COR-L47 (cell line): ENCODE measurements at places on chromosomes 11 and 22.

DNA sequence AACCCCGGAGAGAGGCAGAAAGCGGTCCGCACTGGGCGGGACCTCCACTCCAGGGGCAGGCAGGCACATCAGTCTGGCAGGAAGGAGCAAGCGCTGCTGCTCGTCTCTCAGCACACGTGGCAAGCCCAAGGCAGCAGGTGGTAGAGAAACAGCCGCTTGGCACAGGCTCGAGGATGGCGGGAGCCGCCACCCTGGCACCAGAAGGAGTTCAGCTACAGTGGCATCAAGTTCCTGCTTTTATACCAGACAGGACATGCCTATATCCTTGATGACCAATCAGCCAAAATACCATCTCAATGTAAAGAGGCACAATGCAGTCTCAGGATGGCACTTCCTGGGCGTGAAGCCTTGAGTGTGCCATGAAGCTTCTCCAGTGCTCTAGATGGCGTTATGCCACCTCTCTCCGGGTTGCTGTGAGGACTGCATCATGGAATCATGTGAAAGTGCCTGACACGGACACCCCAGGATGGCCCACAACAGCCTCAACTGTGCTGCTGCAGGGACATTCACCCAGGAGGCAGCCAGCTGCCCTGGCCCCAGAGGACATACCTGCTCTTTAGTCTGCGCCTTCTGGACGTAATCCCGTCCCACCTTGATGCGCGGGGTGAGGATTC, 64.8 kb downstream of the APOL1 start:
- no peak for DNase-seq

DNA sequence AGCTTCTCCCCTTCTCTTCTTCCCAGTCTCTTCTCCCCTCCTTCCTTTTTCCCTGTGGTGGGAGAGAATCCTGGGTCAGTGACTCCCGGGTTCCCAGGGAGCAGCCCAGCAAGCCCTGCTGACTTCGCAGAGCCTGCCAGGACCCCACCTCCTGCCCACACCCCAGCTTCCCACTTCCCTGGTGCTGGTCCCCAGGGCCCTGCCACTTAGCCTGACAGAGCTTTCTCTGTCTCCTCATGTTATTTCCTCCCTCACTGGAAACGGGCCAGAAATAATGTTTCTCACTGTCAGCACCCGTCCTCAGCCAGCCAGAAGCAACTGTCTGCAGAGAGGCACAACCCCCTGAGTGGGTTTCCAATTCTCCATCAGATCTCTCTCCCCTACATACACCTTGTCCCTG, 27.1 kb downstream of the C11orf96 start:
- no peak for DNase-seq

- no peak for DNase-seq
Observed at GRCh38 chr22:41831828-41832552, 915 bp upstream of the SREBF2 start.

DNA sequence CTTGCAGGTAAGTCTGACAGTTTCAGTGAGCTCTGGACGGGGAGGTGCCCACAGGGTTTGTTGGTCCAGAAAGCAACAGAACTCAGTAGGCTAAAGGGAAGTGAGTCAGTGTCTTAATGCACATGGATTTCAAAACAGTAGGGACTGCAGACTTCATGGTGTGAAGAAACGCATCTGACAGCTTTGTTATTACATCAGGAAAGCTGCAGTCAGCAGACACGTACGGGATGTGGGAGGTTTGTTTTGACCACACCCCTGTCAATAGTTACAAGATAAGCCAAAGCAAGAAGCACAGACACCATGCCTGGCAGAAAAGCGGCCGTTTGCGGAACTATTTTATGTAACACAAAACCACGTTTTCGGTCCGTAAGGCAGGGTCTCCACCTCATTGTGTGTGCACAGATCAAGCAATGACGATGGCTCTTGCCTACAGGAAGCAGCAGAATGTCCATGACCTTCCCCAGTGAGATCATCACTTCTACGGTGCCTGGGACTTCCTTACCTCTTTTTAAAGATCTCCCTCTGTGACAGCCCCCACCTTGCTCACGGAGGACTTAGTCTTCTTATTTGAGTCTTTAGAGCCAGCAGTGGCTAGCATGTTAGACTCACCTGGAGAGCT, 58.2 kb upstream of the FTH1 start:
- DNase-seq = no peak

DNA sequence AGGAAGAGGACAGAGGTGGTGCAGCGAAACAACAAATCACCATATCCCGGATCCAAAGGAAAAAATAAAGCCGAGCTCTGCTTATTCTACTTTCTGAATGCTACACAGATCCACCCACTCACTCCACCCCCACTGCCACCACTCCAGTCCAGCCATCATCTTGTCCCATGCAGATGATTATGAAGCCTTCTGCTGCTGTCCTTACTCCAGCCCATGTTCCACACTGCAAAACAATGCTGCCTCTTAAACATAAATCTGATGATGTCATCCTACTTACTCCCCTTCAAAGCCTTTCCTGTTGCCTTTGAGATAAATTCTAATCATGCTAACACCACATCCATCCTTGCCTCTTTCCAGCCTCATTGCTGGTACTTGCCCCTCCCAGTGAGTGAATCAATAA, 6.5 kb upstream of the DRD2 start:
- DNase-seq = no peak

DNA sequence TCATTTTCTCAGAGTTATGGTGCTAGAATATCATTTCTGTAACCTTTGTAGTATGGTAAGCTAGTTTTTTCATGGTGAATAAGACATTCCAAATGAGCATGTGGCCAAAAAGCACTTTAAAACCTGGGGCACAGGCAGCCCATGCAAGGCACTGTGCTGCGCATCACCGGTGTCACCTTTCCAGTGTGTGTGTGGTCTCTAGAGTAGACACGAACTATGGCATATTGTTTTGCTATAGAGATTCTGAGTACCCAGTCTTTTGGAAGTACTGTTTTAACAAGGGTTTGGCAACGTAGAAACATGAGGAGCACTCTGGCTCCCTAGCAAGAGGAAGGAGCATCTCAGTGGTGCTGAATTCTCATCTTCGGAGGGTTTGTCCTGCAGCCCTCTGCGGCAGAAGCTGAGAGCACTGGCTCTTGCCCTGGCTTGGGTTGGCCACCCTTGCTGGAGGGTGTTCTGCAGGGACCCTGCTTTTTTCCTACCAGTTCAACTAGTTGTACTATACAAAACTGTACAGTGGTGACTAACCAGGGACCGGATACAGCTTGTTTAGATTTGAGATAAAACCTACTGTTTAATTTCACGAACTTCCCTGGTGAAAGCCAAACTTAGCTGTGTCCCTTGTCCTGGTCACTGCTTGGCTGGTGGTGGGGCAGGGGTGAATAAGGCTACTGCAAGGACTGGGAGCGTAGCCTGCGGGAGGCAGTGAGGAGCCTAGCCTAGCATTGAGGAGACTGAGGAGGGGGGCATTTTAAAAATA, 135.7 kb downstream of the ATXN10 start:
- no peak for DNase-seq

- DNase-seq = no peak
Observed at GRCh38 chr11:44509296-44509695, 56.2 kb upstream of the CD82 start.

GRCh38 chr11:20114588-20114987, 45.7 kb downstream of the DBX1 start:
- no peak for DNase-seq

DNA sequence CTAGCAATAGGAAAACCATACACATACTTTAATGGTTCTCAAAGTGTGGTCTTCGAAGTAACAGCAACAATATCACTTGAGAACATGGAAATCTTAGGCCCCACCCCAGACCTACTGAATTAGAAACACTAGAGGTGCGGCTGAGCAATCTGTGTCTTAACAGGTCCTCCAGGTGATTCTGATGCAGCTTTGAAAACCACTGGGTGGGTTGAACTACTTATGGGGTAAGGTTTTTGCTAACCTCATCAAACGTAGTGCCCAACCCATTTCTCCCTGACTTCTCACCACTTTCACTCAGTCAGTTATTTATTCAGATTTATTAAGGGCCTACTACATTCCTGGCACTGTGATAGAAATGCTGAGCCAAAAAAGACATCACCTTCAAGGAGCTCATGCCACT, 3.7 kb downstream of the MPZL2 start:
- DNase-seq = no peak

DNA sequence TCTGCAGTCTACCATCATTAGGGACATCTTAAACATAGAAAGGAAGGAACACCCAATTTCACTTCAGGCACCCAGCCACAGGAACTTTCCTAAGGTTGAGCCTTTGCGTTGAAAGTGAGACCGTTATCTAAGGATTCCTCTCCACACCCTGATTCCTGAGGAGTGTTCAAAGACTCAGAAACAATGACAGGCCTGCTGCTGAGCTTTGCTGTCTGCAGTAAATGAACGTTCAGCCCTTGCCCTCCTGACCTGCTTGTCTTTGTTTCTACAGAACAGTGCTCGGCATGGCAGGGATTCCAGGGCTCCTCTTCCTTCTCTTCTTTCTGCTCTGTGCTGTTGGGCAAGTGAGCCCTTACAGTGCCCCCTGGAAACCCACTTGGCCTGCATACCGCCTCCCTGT, 7.0 kb downstream of the PRSS23 start:
- DNase-seq = no peak
